ENCODE measurements at places on chromosomes 11 and 22.

DNA sequence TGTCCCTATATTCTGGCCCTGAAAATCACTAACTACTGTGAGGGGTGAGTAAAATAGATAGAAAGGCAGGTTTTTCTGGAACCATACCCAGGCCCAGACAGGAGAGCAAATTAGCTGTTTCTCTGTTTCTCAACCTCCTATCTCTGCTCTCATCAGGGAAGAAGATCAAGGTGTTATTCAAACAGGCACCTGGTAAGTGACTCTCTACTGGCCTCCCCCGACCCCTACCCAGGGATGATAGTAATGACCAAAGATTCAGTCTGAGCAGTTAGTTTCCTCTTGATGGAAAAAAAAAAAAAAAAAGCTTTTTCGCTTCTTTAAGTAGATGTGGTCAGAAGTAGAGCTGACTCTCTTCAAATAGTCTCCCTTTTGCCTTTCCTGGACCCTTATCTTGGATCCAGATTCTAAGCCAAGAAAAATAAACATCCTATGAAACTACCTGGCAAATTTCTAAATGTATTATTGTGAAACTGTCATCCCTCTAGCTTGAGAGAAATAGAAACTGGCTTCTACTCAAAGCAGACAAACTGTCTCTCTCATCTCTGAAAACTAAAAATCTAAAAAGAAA, 9.9 kb downstream of the LRRC4C start:
- no peak for DNase-seq

DNA sequence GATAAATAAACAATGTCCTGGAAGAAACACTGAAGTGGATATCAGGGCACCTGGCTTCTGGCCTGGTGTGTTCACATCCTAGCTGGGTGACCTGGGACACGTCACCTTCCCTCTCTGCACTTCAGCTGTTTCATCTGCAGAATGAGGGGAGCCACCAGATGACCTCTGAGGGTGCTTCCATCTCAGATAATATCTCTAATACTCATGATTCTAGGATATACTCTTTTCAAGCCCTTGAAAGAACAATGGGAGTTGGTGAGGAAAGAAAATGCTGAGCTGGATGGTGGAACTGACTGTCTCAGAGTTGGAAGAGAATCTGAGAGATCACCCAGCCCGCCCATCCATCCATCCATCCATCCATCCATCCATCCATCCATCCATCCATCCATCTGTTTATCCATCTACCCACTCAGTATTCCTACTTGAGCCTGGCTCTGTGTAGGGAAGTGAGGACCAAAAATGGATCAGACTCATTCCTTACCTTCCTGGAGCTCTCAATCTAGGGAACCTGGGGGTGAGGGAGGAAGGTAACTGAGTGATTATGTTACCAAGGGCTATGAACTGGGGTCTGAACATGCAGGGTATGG, 28.2 kb upstream of the LIPT2 start:
- DNase-seq = no peak

- DNase-seq = no peak
Measured at GRCh38 chr11:88104408-88104807, 70.8 kb downstream of the RAB38 start.

DNA sequence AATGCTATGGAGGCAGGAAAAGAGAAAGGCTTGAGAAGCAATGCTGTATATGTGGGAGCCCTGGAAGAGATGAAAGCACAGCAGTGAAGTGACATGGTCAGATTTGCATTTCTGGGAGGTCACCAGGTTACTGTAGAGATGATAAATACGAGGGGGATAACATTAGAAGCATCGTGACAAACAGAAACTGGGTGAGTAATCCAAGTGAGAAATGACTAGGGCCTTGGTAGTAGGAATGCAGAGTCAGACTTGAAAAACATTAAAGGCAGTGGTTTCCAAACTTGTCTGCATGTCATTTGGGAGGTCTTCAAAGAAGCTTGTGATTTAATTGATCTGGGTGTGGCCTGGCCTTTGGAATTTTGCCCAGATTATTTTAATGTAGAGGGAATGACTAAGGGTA, 43.9 kb downstream of the CCDC34 start:
- DNase-seq = no peak

GRCh38 chr11:78800756-78801155, 226.1 kb upstream of the NARS2 start:
- DNase-seq = no peak

GRCh38 chr11:297586-298405, 1.5 kb downstream of the IFITM5 start:
- peak; percentile 65 for DNase-seq

GRCh38 chr22:48438800-48439559, 1388.7 kb downstream of the BRD1 start:
- DNase-seq = peak; percentile 11

- no peak for DNase-seq
Measured at GRCh38 chr11:46271875-46272815, 5.3 kb upstream of the CREB3L1 start.

- no peak for DNase-seq
Measured at GRCh38 chr11:134341805-134342571, 10.2 kb downstream of the GLB1L2 start.

DNA sequence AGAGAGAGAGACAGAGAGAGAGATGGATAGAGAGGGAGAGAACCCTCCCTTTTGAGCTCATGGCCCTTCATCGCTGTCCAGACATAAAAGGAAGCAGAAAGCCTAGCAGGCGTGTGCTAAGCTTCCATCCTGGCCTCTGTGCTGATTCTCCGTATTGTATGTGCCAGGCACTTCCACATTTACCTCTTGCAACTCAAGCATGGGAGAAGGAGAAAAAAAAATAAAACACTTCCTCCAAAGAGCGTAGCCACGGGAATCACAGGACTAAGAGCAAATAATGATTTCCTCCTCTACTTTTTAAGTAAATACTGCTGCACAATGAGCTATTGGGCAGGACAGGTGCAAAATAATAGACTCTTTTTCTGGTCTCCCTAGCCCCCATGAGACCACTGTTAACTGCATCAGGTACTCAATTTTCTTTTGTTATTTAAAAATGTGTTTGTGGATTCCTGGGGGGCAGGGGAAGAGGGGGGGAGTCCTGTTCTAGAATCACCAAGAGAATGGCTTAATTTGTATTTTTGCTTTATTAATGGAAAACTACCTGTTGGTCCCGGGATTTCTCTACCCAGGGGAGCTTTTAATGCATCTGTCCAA, 154.3 kb downstream of the NXPE2 start:
- DNase-seq = no peak

DNA sequence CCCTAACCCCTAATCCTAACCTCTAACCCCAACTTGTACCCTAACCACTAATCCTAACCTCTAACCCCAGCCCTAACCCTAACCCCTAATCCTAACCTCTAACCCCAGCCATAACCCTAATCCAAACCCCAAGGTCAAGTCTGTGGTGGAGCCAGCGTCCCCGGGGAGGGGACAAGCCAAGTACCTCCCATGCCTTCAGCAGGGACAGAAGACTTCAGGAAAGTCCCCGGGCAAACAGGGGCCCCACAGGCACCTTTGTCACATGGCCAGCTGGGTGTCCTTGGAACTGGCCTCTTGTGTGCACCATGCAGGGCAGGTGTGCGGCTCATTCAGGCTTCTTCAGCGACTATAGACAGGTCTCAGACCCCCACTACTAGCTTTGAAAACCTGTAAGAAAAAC, 555.8 kb downstream of the BRD1 start:
- no peak for DNase-seq

GRCh38 chr11:2448661-2449547, 4.1 kb downstream of the KCNQ1 start:
- no peak for DNase-seq

DNA sequence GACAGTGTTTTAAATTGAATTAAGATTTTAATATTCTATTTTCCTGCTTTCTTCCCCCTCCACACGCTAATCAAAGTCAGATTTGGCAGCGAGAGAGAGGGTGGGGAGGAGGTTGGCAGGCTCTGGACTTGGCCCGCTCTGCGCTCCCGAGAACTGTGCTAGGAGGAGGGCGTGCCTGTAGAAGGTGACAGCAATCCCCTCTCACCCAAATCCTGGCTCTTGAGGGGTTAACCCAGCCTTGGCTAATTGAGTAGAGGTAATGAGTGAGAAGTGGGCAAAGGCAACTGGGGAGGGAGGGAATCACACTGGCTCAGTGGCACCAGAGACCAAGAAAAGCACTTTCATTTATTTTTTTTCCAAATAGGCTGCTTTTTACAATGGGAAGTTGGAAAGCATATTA, 42.2 kb downstream of the BUD13 start:
- DNase-seq = no peak

- no peak for DNase-seq
Measured at GRCh38 chr22:36116127-36116526, 44.4 kb downstream of the APOL3 start.

GRCh38 chr22:42300259-42301076, 30.0 kb upstream of the TCF20 start:
- peak; percentile 72 for DNase-seq

DNA sequence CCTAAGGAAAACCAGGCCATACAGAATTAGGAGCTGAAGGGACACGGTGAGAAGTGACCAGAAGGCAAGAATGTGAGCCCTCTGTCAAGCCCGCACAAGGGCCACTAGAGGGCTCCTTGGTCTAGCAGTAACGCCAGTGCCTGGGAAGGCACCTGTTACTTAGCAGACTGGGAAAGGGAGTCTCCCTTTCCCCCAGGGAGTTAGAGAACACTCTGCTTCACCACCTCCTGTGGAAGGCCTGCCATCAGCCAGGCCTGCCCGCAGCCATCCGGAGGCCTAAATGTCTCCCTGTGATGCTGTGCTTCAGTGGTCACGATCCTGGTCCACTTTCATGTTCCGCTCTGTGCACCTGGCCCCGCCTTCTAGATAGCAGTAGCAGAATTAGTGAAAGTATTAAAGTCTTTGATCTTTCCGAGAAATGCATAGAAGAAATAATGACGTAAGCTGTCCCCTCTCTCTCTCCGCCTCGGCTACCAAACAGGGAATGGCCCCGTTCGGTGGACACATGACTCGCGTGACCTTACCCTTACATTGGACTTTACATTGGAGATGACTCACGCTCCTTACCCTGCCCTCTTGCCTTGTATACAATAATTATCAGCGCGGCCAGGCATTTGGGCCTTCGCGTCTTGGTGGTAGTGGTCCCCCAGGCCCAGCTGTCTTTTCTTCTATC, 10.7 kb upstream of the GSTP1 start:
- DNase-seq = peak; percentile 71

- no peak for DNase-seq
Measured at GRCh38 chr22:48222742-48223487, 1460.5 kb downstream of the TBC1D22A start.

GRCh38 chr11:86068138-86068871, 579 bp downstream of the PICALM start:
- DNase-seq = peak; percentile 55

DNA sequence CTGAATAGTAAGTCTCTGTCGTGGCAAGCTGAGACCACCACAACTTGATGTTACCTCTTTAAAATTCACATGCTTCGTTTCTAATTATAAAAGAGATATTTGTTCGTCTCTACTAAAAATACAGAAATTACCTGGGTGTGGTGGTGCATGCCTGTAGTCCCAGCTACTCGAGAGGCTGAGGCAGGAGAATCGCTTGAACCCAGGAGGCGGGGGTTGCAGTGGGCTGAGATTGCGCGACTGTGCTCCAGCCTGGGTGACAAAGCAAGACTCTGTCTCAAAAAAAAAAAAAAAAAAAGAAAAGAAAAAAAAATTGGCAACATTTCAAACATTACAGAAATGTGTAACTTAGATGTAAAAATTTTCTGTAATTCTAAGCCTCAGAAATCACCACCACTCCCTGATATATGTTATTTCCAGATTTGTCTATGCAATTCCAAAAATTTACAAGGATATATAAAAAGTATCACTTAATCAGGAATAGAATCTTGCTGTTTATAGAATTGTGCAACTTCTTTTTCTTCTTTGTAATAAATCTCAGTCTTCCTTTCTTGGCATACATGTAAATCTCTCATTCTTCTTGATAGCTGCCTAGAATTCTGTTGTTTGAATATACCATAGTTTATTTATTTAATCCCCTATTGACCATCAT, 37.3 kb downstream of the C11orf96 start:
- DNase-seq = no peak

DNA sequence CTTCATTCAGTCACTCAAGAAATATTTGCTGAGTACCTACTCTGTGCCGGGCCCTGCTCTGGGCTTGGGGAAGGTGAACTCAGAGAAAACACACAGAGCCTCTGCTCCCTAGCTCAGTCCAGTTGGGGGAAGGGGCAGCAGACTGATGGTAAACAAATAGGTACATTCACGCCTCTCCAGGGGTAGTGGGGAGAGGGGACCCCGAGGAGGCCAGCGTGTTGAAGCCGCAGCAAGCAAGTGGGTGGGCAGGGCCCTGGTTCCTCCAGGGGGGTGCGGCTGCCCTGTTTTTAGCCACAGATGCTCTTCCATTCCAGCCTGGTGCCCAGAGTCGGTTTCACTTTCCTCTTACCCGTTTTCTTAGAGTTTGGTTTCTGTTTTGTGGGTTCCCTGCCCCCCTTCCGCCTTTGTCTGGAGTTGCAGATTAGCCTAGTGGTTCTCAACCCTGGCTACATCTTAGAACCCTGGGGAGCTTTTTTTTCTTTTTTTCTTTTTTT, 8.7 kb downstream of the DRAP1 start:
- peak; percentile 98 for DNase-seq

GRCh38 chr11:128428935-128429334, 158.4 kb downstream of the ETS1 start:
- DNase-seq = no peak

- DNase-seq = no peak
Measured at GRCh38 chr11:111949519-111950426, 12.6 kb downstream of the DIXDC1 start.

DNA sequence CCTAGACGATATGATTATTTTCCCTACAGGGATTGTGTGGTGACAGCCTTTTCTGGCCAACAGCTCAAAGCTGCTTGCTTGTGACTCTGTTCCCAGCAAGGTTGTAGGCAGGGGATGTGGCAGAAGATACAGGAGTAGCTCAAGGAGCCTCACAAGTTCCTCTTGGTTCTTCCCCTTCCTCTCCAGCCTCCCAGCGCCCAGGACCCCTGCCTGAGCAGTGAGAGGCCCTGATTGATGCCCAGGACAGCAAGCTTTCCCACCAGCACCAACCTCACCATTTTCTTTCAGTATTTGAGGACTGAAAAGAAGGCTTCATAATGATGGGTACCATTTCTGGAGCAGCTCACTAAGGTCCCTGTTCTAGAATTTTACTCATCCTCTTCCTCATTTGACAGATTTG, 248.0 kb downstream of the TENM4 start:
- no peak for DNase-seq

- no peak for DNase-seq
Measured at GRCh38 chr11:14981507-14981906, 9.4 kb upstream of the CALCA start.

DNA sequence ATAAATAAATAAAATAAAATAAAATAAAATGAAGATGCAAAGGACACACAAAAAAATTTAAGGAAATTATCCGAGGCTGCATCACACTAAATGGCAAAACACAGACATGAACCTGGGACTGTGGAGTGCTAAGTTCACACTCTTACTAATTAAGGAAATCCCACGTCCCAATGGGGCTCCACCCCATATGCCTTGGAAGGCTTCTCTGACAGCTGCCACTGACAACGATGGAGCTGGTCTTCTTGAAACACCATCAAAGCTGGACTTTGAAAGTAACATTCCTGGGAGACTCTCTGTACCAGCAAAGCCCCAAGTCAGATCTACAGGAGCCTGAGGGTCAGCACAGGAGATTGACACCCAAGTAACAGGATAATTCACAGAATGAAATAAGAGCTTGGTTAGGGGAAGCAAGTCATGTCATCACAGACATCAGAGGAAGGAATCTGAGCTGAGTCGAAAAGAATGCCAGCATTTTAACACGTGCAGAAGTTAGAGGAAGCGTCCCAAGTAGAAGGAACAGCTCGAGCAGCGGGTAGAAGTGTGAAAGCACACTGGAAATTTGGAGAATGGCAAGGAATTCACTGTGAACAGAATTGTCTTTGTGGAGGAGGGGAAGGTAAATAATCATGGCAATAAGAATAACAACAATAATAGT, 13.8 kb downstream of the TPST2 start:
- no peak for DNase-seq
